ENCODE measurements at places on chromosomes 3 and 15. TPM values are rescaled to one million over a fixed set of nuclear protein-coding genes. Genes with fewer than 3 reads are reported as not detected.

DNA sequence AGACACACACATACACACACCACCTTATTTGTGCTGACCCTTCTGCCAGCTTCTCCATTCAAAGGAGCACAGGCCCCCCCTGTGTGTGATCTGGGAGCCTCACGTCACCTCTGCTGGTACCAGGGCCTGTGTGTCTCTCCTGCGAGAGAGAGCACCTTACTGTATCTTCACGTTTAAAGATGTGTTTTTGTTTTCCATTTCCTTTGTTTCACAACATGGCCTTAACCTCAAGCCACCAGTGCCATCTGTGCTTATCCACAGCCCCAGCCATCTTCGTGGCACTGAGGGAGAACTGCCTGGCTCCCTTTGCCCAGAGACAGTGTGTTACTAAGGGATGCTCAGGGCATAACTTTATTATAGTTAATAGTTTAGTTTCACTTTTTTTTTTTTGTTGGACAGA, 52.3 kb downstream of the ABHD2 start:
- no peak for DNase-seq

DNA sequence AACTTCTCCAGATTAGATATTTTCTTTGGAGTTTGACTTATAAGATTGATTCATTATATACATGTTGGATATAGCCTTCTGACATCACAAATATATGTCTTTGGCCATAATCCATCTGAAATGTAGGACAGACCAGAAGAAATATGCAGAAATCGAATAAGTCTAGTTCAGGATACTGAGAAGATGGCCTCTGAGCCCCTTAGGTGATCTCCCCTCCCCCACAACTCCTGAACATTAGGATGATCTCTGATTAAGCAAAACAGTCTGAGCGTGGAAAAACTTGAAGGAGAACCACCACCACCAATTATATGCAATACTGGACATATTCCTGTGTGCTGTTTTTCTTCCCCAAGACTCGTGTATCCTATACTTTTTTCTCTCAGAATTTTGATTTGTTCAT, 3.2 kb downstream of the SETD5 start:
- DNase-seq = no peak

CHRFAM7A gene
- total RNA-seq = 0.72 TPM

CKMT1A gene
- total RNA-seq = not detected

C3orf85 gene
- total RNA-seq = not detected

LEKR1 gene
- 0.81 TPM for total RNA-seq

GRCh38 chr15:81023483-81024264, 23.0 kb downstream of the TLNRD1 start:
- peak; percentile 82 for DNase-seq

GRCh38 chr15:90261811-90262210, 3.7 kb upstream of the NGRN start:
- peak; percentile 54 for DNase-seq

DNA sequence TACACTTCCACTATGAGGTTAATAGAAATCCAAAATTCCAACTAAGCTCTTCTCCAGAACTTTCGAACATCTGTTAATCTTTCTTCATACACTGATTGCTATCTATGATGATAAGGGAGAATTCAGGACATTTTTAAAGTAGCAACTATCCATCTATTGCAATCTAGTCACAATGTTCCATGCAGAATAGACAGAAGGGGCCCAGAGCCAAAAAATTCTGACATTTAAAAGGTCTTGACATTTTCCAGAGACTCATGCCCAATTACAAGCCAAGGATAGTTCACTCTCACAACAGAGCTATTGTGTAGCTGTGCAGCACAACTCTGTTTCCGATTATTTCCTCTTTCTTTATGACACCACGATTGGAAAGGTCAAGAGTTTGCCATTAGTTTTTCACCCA, 999.7 kb upstream of the ALCAM start:
- DNase-seq = peak; percentile 38

MCTP2 gene
- 3.9 TPM for total RNA-seq

PLA1A gene
- total RNA-seq = 1.1 TPM

DNA sequence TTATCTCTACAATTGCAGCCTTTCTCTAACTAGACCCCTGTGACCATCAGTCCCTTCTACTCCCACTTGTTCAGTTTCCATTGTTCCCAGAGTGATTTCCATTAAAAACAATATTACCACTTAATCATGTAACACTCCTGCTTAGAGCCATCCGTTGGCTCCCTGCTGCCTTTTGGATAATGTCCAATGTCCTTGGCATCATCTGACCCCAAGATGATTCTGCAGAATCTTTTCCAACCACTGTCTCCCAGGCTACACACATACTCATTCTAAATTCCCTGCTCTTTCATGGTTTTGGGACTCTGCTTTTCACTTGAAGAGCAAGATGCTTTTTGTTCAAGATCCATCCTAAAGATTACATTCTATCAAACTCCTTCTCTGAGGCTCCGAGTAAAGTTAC, 7.1 kb downstream of the KCNH8 start:
- DNase-seq = no peak

Data from fibroblast of the aortic adventitia (primary cell).